ENCODE measurements at places on chromosomes 12 and 14.

DNA sequence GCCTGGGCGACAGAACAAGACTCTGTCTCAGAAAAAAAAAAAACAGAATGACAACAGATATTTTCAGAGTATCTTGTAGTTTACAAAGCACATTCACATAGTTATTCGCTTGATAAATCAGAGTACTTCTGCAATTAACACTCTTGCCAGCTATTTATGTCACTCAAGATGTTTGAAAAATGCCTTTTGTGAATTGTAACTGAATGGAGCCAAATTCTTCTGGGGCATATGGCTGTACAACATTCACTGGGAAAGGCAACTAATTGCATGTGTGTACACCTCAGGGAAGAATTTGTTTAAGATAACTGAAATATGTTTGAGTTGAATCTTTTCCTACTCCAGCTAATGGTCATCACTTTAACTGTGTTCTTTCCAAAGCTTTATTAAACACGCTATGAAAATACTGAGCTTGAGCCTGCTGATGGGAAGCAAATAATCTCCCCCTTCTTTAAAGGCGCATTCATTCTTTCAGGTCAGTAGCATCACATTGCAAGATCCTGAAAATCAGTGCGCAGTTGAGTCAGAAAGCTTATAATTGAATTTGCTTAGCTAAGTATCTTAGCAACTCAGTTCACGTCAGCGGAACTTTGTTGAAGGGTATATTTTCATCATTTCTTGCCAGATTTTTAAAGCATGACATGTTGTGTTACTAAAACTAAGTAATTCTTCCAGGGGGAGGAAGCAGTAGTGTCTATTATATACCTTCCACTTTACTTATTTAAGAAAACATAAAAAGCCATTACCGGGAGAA lies 66.6 kb downstream of the SINHCAF start:
- no peak for DNase-seq

- DNase-seq: no peak
Observed at GRCh38 chr14:64931123-64931522, 11.4 kb downstream of the GPX2 start.

DNA sequence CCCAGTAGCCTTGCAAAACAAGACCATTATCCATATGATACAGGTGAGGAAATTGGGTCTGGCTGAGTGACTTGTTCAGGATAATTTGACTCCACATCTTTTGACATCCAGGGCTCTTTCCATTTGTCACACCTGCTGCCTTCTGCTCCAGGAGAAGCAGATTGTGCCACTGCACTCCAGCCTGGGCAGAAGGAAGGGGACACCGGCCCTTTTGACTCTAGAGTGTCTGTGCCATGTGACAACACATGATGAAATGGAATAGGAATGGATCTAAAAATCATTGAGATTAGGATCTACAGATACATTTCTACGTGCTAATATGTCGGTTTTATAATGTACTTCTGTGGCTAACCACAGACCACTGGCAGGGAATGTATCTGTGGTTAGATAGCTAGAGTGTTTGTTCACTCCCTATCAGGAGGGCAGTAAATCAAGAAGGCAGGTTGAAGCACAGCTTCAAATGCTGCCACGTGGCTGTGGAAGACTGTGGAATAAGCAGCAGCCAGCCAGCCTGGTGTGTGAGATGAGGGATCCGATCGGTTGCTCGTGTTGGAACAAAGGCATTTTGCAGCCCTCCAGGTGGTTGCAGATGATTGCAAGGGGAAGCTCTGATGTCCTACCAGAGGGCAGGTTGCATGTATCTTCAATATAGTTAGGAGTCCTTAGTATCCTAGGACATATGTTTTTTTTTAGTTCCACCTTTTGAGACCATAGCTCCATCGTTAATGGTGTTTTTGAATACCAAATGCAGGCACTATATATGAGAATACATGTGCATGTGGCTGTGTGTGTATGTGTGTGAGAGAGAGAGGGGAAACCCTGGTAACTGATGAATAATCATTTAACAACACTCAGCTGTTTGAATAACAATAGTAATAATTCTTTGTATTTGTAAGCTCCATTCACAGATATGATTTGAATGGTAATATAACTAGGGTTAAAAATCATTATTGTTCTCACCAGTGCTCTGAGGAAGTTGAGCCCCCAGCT lies 28.6 kb downstream of the EML1 start:
- no peak for DNase-seq

GRCh38 chr14:94176808-94177207 lies 2.7 kb downstream of the PPP4R4 start:
- no peak for DNase-seq

DNA sequence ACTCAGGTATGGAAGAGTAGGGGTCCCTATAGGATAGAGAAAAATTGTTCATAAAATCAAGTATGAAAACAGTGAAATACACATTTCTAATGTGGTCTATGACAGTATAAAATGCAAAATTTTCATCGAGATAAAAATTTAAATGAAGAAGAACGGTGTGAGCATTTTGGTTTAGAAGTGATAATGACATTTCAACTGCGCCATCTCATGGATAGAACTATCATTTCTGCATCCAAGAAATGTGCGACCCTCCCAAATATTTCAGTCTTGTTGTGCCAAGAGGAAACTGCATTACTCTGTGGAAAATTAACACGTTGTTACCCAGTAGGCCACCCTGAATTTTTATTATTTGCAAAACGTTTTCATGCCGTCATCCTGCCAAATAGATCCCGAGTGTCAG lies 108.8 kb downstream of the CRACR2A start:
- no peak for DNase-seq

DNA sequence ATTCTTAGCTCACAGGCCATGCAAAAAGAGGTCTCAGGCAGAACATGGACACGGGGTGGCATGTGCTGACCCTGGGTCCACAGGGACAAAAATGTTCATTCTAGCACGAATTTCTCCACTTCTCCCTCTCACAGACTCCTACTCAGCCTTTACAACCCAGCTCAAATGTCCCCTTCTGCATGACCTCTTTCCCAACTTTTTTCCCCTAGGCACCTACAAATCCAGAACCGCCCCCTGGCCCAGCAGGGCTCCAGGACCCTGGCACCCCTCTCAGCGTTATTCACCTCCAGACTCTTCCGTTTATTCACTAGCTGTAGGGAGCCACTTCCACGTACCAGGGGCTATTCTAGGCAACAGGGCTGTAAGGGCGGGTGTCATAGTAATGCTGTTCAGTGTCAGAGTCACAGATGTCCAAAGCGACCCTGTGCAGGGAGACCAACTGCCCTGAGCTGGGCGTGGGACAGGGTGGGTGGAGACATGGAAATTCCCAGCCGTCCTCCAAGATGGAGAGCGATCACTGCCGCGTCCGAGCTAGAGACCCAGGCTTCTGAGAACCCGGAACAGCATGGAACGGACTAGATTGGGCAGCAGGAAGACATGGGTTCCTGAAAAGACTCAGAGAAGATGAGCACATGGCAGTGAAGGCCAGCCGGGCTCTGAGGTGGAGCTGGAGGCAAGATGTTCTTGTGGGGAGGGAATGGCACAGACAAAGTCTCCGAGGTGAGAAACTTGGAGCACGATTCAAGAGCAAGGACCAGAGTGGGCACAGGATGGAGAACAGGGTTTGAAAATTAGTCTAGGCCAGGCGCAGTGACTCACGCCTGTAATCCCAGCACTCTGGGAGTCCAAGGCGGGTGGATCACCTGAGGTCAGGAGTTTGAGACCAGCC lies 274.9 kb upstream of the RTL1 start:
- DNase-seq: no peak

DNA sequence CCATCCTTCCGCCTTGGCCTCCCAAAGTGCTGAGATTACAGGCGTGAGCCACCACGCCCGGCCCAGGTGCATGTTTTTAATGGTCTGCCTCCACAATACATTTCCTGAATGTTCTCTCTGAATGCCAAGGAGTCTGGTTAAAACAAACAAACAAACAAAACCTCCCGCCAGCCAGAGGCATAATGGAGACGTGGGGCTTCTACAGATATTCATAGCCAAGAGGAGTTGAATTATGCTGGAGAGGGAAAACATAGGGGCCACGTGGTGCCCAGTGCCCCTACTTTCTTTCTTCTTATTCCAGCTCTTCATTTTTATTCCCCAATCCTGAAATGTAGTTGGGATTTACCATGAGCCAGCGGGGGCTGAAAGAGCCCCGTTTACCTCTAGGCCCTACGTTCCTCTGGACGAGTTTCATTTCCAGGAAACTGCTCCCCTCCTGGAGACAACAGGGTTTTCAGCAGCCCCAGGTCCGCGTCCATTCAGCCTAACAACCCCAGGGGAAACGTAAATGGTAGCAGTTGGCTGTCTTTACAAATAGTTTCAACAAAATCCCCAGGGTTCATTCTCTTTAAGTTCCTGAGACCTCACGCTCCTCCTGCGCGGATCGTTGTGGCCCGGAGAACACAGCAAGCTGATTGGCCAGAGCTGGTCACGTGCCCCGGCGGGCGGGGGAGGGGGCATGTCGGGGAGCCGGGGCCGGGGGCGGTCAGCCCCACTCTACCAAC lies 108.5 kb upstream of the ESRRB start:
- no peak for DNase-seq

GRCh38 chr12:104411826-104412641 lies 44.7 kb upstream of the CHST11 start:
- DNase-seq: no peak

DNA sequence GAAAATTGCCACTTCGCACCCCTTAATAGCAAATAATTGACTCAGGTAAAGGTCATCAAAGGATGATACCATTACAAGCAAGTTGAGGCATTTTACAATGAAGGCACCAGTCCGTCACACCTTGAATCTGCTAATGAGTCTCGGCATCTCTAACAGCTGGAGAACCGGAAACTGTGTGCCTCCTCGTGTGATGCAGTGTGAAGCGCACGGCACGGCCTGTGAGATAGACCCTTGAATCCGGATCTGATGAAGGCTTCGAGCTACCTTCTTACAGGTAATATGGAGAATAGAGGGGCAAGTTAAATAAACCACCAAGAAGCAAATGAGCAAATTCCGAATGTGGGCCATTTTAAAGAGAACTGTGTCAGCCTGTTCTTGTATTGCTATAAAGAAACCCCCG lies 19.8 kb upstream of the TUBA1A start:
- no peak for DNase-seq

Data from cerebellar nuclear complex (tissue), 1 donor.